ENCODE measurements at places on chromosomes 5 and 9. TPM values are rescaled to one million over a fixed set of nuclear protein-coding genes. Genes with fewer than 3 reads are reported as not detected.

CKMT2 gene
- total RNA-seq, result 11.7 TPM

GFM2 gene
- 15.9 TPM for total RNA-seq

DDX4 gene
- total RNA-seq, result not detected

FGF1 gene
- 5.7 TPM for total RNA-seq

SLC22A5 gene
- total RNA-seq, result 18.9 TPM

TEK gene
- 38.2 TPM for total RNA-seq

FYB1 gene
- 6.7 TPM for total RNA-seq

RASEF gene
- total RNA-seq, result 9.9 TPM

NTNG2 gene
- total RNA-seq, result not detected

All from uterus (tissue), 4 donors.